IMR-90 (cell line): ENCODE measurements at places on chromosomes 13 and 19.
A peak's percentile ranks its signal among the peaks of the same experiment; 100 is the strongest.

- peak; percentile 64 for DNase-seq
Measured at GRCh38 chr13:44879452-44880058, 109.7 kb downstream of the NUFIP1 start.

DNA sequence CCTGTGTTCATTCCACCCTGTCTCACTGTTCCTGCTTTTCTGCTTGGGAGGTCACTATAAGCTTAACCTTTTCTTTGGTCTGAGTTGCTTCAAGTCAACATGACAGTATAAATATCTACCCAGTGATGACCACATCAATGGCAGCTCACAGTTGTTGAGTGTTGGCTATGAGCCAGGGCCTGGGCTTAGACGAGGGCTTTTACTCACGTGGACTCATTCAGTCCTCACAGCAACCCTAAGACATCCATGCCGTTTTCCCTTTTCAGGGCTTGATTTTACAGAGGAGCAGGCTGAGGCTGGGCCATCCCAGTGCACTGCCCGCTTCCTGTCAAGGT lies 10.2 kb upstream of the CCDC97 start:
- DNase-seq, result peak; percentile 92

DNA sequence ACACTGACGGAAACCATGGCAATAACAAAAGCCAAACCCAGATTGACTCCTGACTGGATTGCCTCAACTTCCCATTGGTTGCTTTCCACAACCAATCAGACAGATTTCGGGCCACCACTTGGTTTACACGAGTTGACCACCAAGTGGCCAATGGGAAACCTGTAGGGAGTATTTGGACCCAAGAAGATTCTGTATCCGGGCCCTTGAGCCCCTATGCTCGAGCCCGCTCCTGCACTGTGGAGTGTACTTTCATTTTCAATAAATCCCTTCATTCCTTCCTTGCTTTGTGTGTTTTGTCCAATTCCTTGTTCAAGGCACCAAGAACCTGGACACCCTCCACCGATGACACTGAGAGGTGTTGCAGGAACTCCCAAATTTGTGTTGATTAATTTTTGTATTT lies 24.1 kb upstream of the URI1 start:
- no peak for DNase-seq

DNA sequence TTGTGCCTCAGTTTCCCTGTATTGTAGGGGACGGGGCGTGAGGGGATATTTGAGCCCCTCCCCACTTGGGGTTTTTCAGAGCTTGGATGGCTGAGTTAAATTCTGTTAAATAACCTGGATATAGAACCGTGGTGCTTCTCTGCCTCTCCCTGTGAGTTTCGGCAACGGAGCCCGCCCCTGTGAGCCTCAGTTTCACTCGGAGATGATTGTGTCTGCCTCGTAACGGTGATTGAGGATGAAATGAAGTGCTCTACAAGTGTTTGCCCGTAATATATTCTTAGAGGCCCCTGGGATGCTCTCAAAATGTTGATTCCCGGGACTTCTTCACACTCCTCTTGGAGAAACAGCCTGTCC lies 509 bp downstream of the KXD1 start:
- DNase-seq, result no peak

- DNase-seq, result peak; percentile 55
Measured at GRCh38 chr13:48304143-48304876, 759 bp downstream of the RB1 start.
